ENCODE measurements at places on chromosomes 16 and 17.

- peak; percentile 78 for DNase-seq
Measured at GRCh38 chr16:87821376-87822107, 47.8 kb downstream of the SLC7A5 start.

GRCh38 chr17:36740157-36740556, 138.8 kb downstream of the MRM1 start:
- DNase-seq: no peak

DNA sequence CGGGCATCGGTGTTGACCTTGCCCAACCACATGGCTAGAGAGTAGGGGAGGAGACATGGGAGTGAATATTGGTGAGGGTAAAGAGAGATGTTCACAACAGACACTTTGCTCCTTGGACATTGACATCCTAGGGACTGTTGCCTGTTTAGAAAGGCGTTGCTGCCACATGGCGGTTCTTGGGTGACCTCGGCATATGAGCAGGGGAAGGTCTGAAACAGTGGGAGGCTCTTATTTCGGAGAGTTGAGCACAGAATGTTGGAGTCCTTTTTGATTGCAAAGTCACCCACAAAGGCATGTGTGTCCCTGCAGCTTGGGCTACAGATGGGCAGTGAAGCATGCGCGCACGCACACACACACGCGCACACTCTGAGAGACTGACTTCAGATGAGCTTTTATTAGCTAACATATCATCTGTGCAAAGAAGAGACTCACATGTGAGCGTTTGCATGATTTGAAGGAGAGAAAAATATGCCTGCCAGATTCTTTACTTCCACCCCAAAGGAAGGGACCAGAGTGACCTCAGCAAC, 104.4 kb downstream of the SHISA9 start:
- DNase-seq: no peak

- DNase-seq: no peak
Measured at GRCh38 chr16:79836144-79836543, 235.6 kb upstream of the MAF start.

DNA sequence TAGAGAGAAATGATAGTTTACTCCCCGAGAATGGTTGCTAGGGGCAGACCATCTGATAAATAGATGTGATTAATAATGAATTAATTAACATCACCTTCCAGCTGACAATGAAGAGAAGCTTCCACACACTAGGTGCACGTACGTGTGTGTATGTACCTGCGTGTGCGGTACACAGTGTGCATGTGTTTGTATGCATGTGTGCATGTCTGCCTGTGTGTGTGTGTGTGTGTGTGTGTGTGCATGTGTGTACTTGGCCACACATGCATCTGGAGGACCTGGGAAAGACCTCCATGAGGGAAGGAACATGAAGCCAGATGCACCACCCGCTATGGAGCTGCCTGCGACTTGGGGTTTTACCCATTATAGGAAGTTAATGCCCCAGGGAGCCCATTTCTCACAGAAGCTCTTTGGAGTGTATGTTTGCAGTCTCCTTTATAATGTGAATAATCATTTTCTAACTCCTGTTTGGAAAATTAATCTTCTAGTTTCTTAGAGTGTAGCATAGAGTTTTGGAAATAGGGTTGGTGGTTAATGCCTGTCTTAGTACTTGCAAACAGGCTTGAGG, 229.1 kb downstream of the ENGASE start:
- DNase-seq: peak; percentile 62

DNA sequence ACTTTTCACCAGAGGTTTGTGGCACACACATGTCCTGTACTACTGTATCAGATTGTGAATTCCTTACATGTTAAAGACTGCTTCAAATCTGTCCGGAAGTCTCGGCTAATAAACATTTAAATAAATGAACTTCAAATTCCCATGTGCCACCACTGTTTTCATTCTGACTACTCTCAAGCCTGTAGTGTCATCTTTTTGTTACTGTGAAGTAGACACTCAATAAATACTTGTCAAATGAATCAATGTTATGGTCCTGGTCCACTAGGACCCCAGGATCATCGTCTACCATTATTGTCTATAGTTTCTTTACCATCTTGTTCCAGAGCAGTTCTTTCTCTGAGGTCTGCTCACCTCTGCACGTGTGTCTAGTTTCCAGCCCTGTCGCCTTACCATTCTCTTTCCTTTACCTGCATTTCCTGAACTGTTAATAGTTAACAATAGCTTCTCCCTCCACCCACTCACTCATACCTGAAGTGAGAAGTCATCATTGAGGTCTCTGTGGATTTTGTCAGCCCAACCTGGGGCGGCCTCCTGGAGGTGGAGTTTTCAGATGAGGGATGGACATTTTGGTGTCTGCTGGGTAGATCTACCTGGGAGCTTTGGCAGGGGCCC, 333.0 kb downstream of the SEC14L1 start:
- DNase-seq: peak; percentile 8

GRCh38 chr17:67606896-67607604, 110.7 kb upstream of the NOL11 start:
- no peak for DNase-seq

- no peak for DNase-seq
Measured at GRCh38 chr17:58264407-58265103, 16.2 kb downstream of the MPO start.

DNA sequence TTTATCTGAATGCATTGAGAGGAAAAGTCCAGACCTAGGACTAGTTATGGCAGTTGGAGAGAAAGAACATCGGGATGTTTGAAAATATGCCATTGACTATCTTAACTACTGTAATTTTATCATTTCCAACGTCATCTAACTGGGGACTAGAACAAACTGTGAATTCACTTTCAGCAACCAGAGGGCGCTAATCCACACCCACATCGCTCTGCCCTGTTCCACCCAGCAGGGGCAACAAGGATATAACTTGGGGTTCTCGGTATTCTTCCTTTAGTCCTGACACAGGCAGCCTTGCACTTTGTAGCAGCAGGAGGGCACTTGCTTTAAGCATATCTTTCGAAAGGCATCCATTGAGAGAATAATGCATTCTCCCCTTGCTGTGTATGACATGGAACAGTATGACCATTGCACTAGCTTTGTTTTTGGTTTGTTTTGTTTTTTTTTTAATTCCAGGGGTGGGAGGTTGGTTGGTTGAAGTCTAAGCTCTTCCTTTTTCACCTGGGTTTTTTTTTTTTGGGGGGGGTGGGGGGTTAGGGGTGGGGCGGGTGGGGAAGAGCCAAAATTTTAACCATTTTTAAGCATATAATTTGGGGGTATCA, 31.5 kb downstream of the SIAH1 start:
- DNase-seq: no peak

- no peak for DNase-seq
Measured at GRCh38 chr17:10992106-10992880, 154.4 kb upstream of the PIRT start.

DNA sequence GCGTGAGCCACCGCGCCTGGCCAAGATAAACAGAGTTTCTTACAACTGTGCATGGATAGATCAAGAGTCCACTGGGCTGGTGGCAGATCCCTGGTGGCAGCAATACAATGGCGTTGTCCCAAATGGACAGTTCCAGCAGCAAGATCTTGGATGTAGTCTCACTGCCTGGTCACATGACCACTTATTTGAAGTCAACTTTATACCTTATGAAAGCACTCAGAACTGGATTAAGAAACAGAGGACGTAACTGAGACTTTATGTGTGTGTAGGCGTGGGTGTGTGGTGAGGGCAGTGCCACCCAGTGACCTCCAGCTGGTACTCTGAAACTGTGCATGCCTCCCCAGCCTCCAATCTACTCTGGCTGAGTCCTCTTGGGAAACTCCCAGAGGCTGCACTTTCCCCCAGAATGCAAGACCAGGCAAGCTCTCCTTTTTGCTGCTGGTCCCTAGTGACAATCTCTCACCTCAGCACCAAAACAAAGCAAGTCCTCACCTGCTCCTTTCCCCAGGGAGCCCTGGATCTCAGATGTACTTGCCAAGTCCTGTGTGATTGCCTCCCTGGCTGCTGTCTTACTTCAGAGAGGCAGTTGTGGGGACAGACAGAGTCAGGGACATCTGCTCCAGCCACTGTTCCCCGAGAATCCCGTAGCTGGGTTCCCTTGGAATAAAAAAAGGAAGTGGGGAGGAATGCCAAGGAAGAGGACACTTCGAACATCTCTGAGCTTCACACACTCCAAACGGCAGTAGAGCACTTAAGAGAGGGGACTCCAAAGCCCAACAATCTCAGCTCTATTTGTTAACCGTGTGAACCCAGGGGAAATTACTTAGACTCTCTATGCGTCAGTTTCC, 11.7 kb upstream of the ST6GALNAC2 start:
- DNase-seq: no peak

GRCh38 chr17:61128661-61129115, 271.0 kb upstream of the TBX2 start:
- no peak for DNase-seq

GRCh38 chr17:8038954-8039610, at the start of gene ALOX15B:
ALOX15B (plus strand) TSS chr17:8039059; CDS start chr17:8039156, 97 bp downstream.
- no peak for DNase-seq

DNA sequence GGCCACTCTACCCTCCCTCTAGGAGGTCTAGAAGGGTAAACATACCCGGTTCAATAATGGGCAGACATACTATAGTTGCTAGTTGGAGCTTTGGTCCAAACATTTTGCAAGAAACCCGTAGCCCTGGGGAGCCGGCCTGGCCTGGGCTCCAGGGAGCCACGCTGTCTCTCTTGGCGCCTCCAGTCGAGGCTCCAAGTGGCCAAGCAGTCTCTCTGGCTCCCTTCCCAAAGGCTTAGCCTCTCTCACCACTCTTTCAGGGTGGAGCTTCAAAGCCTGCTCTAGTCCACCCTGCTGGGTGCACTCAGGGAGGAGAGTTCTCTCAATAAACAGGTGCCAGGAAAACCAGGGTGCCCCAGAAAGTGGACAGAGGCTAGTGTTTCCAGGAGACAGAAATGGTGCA, 32.2 kb downstream of the RCVRN start:
- DNase-seq: no peak

- DNase-seq: peak; percentile 86
Measured at GRCh38 chr17:39926588-39927100, 757 bp downstream of the ORMDL3 start.

DNA sequence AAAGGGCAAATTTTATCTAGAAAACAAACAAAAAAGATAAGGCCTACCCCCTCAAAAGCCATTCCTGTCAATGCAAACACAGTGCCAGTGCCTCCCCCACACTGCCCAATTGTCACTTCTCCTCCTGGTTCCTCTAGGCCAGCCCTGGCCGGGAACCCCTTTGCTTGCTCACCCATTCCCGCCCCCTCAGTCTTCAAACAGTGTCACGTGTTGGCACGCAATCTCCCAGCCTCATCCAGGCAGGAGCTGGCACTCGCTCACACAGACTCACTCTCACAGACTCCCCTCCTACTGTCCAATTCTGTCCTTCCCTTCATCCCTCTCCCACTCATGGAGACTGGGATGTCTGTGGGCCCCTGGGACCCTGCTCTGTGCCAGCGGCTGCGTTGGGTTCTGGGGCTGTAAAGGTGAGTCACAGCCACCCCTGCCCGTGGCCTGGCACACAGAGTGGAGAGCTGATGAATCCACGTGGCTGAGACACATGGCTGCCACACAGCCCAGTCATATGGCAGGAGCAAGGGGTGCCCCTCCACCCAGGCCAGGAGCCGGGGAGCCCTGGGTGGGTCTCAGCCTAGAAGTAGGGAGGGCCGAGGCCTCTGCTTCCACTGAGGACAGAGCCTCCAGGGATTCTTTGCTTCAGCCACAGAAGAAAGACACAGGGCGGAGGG, 54.8 kb downstream of the VAC14 start:
- DNase-seq: peak; percentile 98

GRCh38 chr16:89179656-89180315, 8.2 kb downstream of the CDH15 start:
- no peak for DNase-seq

GRCh38 chr17:50192618-50193291, 8.7 kb downstream of the COL1A1 start:
- DNase-seq: peak; percentile 73
